Dermis microvascular lymphatic vessel endothelial cell (primary cell): ENCODE measurements at places on chromosomes 2 and 18. TPM values are rescaled to one million over a fixed set of nuclear protein-coding genes. Genes with fewer than 3 reads are reported as not detected.
A peak's percentile ranks its signal among the peaks of the same experiment; 100 is the strongest.

GRCh38 chr2:9373047-9373446 lies 50.3 kb downstream of the ITGB1BP1 start:
- no peak for DNase-seq

DNA sequence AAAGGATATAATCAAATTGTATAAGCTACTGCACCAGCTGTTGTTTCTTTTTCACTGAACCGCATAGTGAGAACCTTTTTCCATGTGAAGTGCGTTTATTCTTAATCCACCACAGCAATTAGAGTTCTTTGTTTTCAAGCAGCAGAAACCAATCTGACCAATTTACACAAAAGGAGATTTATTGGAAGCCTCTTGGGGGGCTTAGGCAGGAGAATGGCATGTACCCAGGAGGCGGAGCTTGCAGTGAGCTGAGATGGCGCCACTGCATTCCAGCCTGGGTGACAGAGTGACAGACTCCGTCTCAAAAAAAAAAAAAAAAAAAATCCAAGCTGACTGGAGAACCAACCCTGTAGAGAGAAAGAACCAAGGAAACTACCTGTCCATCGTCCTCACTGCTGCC lies 10.0 kb downstream of the ADNP2 start:
- DNase-seq = no peak

DNA sequence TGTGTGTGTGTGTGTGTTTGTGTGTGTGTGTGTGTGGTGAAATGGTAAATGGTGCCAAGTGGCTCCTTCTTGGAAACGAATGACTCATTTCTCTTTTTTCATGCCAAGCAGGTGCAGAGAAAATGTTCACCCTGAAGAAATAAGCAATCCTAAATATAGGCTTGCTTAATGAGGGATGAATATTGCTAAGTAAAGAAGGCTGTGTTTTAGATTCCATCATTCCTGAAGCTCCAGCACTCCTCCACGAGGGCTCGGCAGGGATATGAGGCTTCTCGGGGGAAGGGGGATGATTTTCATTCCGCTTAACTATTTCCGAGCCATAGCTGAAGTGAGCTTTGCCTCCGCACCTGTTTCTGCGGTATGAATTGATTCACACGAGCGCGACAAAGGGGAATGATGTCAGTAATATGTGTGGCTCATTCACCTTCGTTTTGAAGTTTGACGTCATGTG lies 72.9 kb downstream of the TSN start:
- DNase-seq = no peak

DNA sequence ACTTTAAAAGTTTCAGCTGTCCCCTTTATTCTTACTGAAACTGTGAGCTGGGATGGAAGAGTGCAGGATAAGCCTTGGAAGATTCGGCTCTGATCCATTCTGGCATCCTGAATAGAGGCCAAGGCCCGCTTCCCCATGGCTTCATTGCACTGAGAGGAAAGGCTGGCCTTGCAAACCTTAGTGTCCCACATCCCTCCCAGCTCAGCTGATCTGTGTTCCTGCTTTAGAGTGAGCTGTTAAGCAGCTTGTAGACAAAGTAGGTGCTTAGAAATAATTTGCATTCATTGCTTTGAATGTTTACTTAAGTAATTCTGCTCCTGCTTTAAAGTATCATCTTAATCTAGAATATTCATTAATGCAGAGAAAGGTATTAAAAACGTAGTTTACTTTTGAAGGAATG lies 169.6 kb upstream of the BOD1L2 start:
- no peak for DNase-seq

DNA sequence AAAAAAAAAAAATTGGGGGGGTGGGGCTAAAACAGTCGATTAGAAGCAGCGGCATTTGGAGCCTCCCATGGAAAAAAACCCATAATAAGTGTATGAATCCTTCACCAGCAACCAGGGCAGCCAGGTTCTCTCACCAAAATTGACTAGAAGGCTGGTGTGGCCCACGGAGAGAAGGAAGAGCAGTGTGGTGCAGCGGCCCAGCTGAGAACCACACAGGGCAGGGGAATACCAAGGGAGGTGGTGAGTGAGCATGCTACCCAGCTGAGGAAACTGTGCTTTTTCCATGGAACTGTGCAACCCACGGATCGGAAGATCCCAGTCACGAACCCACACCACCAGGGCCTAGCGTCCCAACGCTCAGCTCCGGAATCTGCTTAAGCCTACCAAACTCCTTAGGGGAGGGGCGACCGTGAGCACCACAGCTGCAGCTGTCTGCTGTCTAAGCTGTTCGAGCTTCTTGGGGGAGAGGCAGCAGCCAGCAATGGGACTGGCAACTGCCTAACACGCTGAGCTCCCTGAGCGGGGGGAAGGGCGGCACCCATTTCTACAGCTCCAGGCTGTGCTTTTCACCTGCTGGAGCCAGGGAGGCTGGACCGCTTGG lies 1037.2 kb upstream of the ACVR2A start:
- no peak for DNase-seq

DNA sequence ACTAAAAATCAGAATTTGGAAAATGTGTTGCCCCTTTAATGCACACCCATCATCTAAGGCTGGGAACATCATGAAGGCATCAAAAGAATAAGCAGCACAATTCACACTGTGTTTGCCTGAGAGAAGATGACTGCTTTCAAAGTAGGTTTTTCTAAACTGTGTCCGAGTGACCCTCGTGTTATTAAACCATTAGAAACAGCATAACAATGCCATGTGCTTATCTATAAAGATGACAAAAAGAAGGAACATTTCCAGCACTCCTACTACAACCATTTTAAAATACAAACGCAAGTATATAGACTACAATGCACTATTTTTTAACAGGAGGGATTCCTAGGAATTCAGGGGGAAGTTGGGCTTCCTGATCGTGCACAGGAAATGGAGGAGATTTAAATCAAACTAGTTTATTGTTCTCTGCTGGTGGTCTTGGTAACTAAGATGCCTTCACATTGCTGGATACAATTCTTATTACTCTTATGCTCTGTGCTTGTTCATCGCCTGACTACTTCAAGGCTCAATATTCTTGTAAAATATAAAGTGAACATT lies 305.9 kb upstream of the CCDC68 start:
- DNase-seq = no peak

DNA sequence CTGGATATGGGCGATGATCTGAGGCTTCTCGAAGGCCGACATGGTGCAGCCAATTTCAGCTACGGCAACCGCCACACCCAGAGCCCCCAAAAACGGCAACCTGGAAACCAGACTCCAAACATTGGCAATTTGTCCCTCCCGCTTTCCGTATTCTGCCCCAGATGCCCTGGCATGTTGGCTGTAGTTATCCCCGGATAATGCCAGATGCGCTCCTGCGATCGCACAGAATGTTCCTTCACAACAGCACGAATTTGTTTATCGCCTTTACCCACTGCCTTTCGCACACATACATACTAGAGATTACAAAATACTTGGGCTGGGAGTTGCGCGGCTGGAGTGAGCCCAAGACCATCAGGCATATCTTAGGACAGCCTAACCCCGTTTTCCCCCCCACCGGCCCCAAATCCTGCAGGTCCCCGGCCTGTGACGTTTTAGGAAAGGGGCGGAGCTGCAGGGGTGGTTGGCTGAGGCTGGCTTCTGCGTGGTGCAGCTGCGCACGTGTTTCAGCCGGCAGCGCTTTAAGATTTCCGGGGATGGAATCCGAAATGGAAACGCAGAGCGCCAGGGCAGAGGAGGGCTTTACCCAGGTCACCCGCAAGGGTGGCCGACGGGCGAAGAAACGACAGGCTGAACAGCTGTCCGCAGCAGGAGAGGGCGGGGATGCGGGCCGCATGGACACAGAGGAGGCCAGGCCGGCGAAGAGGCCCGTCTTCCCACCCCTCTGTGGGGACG lies at the start of gene PNO1:
TSS of gene PNO1 (plus strand) at position 487 of the 732 bp plus-strand sequence. CDS start at position 534, 47 bp downstream.
- peak; percentile 96 for DNase-seq

- no peak for DNase-seq
Observed at GRCh38 chr2:150561076-150561475, 73.6 kb upstream of the RND3 start.

GRCh38 chr18:35524226-35524625 lies 26.5 kb upstream of the INO80C start:
- no peak for DNase-seq

The RAB27B gene
- total RNA-seq = not detected in 2 replicates

GRCh38 chr2:174031226-174031625 lies 66.1 kb upstream of the SP3 start:
- DNase-seq = no peak

- DNase-seq = peak; percentile 64
Observed at GRCh38 chr2:150485114-150485870, 2.2 kb downstream of the RND3 start.

The KIF1A gene
- under 0.01 TPM in 2 replicates for total RNA-seq

The POTEJ gene
- total RNA-seq = 0.26 and 0.38 TPM in 2 replicates

- peak; percentile 55 for DNase-seq
Observed at GRCh38 chr2:206442833-206443734, at the start of gene ADAM23. Gene ADAM23, plus strand, starts transcription at chr2:206443532. Its CDS starts 335 bp downstream, at chr2:206443867.

- DNase-seq = no peak
Observed at GRCh38 chr2:241851325-241852115, 7.2 kb downstream of the PDCD1 start.

- DNase-seq = no peak
Observed at GRCh38 chr2:235262750-235263149, 231.1 kb upstream of the AGAP1 start.

GRCh38 chr2:204545861-204546735 lies 823 bp downstream of the PARD3B start:
- peak; percentile 25 for DNase-seq

DNA sequence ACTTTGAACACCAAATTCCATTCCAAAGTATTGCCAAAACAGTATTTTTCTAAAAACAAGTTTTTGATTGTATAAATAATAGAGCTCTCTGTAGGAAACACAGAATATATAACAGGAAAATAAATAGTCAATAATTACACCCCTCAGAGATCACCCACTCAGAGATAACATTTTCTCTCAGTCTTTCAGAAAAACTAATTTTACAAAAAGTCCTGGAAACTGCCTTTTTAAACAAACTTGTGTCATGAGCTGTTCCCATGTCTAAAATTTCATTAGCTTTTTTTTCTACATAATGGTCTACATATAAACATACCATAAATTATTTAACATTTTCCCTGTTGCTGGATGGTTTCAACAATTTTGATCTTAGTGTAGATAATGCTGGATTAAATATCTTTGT lies 1.2 kb upstream of the WDSUB1 start:
- no peak for DNase-seq

DNA sequence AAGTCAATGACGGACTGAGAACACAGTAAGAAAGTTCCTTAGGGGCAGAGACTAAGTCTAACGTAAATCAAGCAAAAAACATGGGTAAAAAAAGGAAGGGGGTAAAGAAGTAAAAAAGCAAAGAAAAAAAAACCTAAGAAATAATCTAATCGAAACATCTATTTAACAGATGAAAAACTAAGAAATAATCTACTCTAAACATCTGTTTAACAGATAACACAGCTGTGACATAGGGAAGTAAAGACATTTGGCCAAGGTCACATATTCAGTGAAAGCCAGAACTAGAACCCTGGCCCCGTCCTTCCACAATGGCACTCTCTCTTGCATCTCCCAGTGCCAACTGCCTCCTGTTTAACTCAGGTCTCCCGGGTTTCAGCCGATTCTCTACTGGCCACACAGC lies 48.1 kb downstream of the PSD4 start:
- DNase-seq = no peak

GRCh38 chr2:159209341-159210306 lies 76.9 kb downstream of the WDSUB1 start:
- DNase-seq = no peak

- no peak for DNase-seq
Observed at GRCh38 chr2:230589497-230590015, 123.1 kb upstream of the CAB39 start.

DNA sequence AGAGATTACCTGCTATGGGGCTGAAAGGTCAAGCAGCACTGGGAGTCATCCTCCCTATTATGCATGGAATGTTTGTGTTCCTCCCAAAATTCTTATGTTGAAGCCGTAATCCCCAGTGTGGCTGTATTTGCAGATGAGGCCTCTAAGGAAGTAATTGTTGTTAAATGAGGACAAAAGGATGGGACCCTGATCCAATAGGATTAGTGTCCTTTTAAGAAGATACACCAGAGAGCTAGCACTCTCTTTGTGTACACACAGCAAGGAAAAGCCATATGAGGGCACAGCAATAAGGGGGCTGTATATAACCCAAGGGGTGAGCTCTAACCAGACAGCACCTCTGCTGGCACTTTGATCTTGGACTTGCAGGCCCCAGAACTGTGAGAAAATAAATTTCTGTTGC lies 18.3 kb downstream of the STAM2 start:
- no peak for DNase-seq

- no peak for DNase-seq
Observed at GRCh38 chr2:159307942-159308341, 21.4 kb upstream of the WDSUB1 start.

DNA sequence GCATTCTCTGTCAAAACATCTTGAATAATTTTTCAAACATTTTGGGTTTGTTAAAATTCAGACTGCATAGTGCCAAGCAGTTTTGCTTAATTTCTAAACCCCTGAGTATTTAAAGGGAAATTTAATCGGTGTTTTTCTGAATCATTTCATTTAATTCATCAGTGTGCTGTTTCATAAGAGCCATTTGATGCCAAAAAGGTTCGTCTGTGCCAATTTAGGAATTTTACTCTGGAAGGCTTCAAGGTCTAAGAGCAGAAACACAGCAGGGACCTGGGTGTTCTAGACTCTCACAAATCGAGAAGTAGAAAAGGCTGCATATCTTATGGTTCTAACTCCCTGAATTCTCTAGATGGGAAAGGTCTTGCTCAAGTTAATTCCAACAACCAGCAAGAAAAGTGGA lies 311.9 kb upstream of the NT5C1B start:
- DNase-seq = no peak

GRCh38 chr18:39344487-39344886 lies 1778.9 kb upstream of the CELF4 start:
- no peak for DNase-seq

GRCh38 chr2:9656270-9656766 lies 25.5 kb upstream of the YWHAQ start:
- peak; percentile 97 for DNase-seq

DNA sequence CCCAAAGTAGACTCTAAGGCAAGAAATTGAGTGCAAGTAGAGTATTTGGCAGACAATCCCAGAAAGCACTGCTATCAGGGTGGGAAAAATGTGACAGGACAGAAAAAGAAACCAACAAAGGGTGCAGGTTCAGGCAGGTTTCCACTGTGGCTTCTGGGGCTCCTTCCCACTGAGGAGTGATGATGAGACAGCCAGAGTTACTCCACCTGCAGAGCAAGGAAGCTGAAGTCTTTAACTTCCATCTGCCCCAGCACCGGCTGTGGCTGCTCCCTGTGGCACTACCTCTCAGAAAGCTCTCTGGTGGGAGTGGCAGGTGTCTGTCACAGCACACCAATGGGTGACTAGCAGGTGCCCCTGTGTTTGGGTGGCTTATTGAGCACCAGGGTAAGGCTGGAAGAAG lies 37.6 kb upstream of the ACKR3 start:
- no peak for DNase-seq

GRCh38 chr2:26534098-26534864 lies 56.4 kb upstream of the OTOF start:
- DNase-seq = no peak

GRCh38 chr2:22756276-22757043 lies 628.5 kb upstream of the KLHL29 start:
- DNase-seq = no peak

GRCh38 chr18:8705238-8705960 lies at the start of gene MTCL1:
Gene MTCL1, plus strand, starts transcription at chr18:8705556. Its CDS starts 105 bp downstream, at chr18:8705661.
- no peak for DNase-seq

- no peak for DNase-seq
Observed at GRCh38 chr18:58695772-58696171, 24.5 kb downstream of the MALT1 start.

GRCh38 chr2:237213315-237214022 lies 127.8 kb downstream of the COPS8 start:
- no peak for DNase-seq

The DGKD gene
- total RNA-seq = 9.5 and 10.7 TPM in 2 replicates
